ENCODE measurements at places on chromosomes 5 and 9.

DNA sequence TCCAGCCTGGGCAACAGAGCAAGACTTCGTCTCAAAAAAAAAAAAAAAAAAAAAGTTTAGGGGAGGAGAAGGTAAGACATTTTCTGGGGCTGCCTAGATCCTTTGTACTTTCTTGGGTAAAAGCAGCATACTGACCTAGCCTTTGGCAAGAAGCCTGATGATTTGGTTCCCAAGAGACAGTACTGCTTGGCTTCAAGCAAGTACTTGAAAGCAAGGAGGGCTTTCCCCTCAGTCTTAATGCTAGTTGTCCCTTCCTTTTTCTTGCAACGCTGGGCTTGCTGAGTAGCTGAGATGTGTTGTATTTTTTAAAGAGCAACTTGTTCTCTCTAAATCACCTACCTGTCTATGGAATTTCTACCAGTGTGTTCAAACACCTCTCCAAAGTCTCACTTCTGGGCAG, 76.2 kb downstream of the INSYN2B start:
- no peak for DNase-seq

- no peak for DNase-seq
Observed at GRCh38 chr5:171445644-171446516, 26.4 kb downstream of the FGF18 start.

DNA sequence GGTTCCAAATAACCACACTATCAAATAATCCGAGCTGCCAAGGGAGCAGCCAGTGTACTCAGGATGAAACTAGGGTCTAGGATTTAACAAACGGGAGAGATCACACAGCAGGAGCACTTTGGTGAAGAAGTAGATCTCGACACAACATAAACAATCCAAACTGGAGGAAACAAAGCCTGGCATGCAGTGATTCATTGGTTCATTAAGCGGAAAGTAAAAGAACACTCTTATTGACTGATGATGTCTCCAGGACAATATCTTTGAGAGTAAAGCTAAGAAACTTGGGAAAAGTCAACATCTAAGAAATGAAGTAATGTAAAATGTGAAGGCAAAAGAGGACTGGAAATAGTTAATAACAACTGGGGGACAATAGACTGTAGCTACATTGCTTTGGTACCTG, 1478.3 kb upstream of the CDH9 start:
- no peak for DNase-seq

GRCh38 chr9:102521097-102521755, 473.9 kb upstream of the CYLC2 start:
- no peak for DNase-seq

DNA sequence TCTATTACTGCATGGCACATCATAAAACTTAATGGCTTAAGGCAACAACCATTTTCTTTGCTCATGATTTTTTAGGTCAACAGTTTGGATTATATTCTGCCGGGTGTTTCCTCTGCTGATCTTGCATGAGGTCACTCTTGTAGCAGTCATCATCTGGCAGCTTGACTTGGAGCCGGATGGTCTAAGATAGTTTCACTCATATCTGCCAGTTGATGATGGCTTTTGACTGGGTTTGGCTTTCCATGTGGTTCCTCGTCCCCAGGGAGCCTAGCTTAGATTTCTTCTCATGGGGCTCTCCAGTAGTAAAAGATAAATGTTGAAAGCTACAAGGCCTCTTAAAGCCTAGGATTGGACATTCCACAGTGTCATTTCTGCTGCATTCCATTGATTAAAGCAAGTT, 27.4 kb downstream of the LNPEP start:
- DNase-seq = no peak

DNA sequence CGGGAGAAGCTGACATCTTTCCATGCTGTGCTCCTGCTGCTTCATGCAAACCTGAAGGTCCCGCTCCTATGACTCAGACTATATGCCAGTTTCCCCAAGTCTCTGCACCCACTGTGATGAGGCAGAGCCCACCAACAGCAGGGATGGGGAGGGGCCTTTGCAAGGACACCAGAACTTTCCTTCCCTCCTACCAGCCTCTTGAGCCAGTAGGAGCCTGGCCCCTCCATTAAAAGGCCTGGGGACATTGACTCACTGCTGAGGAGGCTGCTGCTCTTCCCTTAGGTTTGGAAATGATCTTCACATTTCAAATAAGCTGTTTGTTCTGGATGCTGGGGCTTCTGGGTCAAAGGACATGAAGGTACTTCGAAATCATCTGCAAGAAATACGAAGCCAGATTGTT, 26.1 kb upstream of the CTSL start:
- no peak for DNase-seq

GRCh38 chr9:80874276-80874675, 815.1 kb downstream of the TLE1 start:
- DNase-seq = no peak

GRCh38 chr5:153711755-153712154, 221.3 kb downstream of the GRIA1 start:
- no peak for DNase-seq

DNA sequence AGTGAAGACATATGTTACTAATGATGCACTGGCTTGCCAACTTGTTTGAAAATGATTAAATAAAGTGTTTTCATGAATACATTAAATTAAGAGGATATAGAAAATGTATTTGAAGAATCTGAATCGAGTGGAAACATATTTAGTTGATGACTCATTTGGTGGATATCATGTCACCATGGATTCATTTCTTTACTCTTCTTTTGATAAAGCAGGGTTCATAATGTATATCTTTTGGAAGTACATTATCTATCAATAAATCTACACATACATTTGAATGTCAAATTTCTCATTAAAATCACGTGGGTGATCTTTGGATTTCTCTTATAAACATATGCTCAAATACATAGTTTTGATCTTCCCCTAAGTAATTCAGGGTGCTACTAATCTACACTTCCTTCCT, 1148.1 kb upstream of the ACO1 start:
- DNase-seq = no peak

DNA sequence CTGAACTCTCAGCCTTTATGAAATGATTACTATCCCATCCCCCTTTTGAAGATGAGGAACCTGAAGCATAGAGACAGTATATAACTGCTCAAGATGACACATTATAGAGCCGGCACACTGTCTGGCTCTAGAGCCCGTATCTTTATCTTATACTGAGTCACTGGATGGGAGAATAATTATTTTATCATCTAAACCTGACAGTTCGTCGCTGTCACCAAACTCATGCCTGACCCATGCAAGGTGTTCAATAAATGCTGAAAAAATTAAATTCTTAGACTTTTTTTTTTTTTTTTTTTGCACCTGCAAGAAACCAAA, 38.8 kb downstream of the HOMER1 start:
- DNase-seq = no peak

- no peak for DNase-seq
Observed at GRCh38 chr9:117744369-117744768, 40.2 kb downstream of the TLR4 start.

- DNase-seq = no peak
Observed at GRCh38 chr5:172504701-172505402, 50.5 kb upstream of the SH3PXD2B start.

- no peak for DNase-seq
Observed at GRCh38 chr5:95352691-95353090, 38.5 kb upstream of the FAM81B start.

- no peak for DNase-seq
Observed at GRCh38 chr9:107051392-107051791, 188.4 kb downstream of the ZNF462 start.

DNA sequence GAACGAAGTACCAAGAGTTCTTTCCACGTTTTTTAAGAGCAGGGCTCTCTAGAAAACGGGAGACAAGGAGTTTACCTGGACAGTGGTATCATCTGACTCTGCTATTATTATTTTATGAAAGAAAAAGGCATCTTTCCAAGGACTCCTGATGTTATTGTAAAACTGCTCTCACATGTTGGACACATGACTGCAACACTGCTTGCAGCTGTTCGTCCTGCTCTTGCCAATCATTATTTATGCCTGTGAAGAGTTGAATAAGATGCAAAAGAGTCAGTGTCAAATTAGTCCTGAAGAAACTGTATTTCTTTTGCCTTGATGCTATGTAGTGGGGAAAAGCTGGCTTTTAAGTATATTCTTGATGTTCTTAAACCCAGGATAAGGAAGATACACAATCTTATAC, 284.5 kb upstream of the PTGER4 start:
- no peak for DNase-seq

DNA sequence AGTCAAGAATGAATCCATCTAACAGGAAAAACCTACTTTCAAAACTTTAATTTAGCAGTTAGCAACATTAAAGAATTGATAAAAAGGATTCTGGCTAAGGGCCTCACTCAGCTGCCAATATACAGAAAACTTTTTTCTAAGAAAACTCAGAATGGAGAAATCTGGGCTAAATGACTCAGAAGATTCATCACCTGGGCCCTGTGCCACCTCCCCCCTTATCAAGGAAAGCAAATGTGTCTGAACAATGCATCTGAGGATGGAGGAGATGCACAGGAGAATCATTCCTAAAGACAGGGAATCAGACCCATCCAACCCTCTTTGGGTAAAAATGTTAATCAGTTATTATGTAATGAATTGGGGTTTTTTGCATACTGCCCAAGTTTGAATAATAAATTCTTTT, 592.0 kb upstream of the DMAC1 start:
- no peak for DNase-seq

DNA sequence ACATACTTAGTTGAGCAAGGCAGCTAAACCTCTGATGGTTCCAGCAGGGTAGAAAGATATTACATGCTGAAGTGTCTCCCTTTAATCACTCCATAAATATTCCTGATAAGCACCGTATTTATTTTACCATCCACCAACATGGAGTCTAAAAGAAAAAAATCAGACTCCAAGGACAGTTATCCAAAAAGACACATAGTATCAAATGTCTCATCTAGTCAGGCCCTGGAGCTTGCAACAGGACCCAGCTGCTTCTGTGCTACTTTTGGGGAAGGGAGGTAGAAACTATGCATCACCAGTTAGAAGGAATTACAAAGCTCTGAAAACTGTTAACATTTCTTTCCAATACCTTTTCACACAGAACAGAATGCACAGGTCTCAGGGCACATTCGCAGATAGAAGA, 88.1 kb downstream of the S1PR3 start:
- no peak for DNase-seq

DNA sequence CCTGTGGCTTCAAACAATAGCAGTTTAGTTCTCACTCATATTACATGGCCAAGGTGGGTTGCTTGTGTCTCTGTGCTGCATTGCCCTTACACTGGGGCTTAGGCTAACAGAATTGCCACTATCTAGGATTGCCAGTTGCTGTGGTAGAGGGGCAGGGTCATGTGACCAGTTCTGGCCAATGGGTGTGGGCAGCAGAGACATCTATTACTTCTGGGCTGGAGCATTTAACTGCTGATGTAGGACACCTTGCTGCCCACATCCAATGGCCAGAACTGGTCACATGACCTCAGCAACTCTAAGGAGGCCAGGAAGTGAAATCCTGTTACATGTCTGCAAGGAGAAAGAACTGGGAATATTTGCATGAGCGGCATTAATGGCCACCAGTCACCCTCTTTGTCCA, 199.3 kb downstream of the C9orf152 start:
- no peak for DNase-seq

DNA sequence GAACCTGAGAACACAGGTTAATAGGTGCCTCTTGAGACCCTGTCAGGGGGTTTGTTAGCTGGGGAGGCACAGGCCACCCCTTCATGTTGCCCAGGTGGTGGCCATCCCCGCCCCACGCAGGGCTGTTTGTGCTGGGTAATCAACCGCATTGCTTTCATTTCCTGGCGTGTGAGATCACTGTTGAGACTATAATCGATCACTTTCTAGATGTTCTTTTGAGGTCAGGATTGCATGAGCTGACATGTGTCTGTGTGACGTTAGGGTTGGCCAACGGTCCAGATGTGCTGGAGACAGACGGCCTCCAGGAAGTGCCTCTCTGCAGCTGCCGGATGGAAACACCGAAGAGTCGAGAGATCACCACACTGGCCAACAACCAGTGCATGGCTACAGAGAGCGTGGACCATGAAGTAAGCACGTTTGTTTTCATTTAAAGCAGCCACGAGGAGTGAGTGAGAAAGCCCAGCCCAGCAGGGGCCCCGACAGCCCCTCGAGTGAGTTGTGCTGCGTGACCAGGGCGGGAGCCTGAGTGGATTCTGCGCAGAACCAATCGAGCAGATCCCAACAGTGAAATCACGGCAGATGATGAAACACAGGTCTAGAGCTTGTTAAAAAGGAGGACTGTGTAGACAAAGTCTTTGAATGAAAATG, 115.0 kb upstream of the CACNA1B start:
- no peak for DNase-seq

DNA sequence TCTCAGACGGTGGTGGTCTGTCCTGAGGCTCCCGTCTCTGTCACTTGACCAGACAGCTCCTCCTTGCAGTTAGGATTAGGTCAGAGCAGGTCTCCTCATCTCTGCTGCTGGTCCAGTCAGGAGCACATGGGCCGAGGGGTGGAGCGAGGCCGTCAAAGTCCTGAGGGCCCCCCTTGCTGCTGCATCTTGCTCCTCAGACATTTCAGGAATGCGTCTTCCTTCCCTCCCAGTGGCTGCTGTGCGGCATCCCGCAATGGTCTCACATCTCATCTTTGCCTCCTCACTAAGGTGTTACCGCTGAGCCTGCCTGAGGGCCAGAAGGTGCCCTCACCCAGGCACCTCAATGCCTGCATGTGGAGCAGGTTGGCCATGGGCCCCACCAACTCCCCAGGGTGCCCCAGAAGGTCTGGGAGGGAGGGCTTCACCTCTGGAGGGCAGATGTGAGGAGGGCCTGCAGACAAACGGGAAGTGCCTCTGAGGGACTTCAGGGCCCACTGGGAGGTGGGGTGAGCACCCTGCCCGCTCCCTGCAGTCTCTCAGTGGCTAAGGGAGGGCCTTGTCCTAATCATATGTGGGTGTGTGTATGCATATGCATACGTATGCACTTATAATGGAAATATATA, 137.7 kb upstream of the LMX1B start:
- DNase-seq = no peak

DNA sequence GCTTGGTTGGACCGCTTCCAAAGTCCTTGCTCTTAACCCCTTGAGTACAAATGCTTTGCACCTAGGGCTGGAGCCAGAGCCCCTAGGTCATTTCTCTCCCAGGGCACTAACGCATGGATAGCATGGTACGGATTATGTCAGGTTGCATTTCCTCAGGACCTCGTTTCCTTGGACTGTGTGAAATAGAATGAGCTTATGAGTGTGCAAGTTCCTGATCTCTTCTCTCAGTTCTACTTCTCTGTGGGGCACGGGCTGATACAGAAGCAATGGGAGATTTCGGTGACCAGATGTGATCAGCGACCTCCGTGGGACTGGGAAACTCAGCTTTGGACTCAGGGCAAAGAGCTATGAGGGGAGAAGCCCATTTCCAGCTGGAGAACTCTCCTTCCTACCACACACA, 14.2 kb downstream of the SPARC start:
- no peak for DNase-seq

- DNase-seq = no peak
Observed at GRCh38 chr5:10592601-10593000, 28.7 kb downstream of the ANKRD33B start.

DNA sequence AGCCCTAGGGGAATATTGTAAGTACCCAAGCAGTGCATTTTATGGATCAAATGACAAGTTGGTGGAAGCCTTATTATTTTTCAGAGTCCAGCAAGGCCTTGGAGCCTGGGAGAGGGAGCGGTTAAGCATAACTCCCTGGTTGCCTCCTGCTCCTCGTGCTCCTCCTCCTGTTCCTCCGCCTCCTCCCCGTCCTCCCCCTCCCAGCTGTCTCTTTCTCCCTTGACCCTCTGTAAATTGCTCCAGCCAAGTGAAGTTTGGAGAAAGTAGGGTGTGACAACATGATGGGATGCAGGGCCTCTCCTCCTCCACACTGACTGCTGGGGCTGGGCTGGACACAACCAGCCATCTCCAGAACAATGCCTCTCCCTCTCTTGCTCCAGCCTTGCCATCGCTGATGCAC, 586.9 kb downstream of the CCDC171 start:
- no peak for DNase-seq

GRCh38 chr5:109403469-109403868, 6.3 kb downstream of the PJA2 start:
- DNase-seq = no peak
